ENCODE measurements at places on chromosomes 4 and X.
A peak's percentile ranks its signal among the peaks of the same experiment; 100 is the strongest.

DNA sequence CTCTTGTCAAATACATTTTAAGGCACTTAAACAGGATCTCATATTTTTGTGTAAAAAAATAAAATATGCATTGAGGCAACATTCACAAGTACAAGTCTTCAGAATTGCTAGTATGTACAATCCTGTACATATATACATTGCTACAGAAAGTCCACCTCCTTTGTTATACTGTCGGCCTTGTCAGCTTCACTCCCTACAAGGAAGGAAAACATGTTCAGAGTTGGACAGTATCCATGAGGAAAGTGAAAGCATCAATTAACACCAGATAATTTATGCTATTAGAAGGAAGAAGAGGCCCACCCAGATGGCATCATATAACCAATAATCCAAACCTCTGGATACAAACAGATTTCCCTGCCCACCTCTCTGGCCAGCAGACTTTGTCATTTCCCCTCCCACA, 42.0 kb downstream of the REELD1 start:
- DNase-seq, result no peak

DNA sequence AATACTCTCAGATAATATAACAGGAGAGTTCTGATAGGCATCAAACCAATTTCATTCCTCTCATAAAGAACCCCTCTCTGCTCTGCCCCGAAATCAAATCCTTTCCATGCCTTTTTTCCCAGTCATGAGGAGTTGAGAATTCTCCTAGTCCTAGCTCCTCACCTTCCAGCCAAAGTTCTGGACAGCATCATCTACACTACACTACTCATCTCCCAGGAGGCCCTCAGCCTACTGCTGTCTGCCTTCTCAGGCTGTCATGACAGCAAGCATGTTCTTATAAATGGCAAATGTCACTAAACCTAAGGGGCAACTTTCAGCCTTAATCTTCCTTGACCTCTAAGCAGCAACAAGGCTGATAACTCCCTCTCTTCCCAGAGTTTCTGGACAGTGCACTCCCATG, 26.6 kb downstream of the MAPK10 start:
- DNase-seq, result no peak

- DNase-seq, result no peak
These were observed 174.2 kb downstream of the BTC start for GRCh38 chr4:74619931-74620702.

DNA sequence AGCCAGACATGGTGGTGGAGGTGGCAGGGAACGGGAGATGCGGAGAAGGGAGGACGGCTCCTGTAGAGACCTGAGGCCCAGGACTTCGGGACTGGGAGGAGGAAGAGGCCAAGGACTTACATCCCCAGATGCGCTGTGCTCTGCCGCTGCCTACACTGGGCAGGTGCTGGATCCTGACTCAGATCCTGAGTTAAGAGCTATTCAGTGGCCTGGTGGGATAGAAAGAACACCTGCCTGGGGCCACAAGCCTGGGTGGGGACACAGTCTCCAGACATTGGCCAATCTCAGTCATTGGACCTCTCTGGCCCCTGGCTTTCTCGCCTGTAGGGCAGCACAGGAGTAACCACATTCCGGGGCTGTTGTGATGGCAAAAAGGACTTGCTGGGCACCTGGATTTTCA, 10.9 kb upstream of the MSX1 start:
- no peak for DNase-seq

DNA sequence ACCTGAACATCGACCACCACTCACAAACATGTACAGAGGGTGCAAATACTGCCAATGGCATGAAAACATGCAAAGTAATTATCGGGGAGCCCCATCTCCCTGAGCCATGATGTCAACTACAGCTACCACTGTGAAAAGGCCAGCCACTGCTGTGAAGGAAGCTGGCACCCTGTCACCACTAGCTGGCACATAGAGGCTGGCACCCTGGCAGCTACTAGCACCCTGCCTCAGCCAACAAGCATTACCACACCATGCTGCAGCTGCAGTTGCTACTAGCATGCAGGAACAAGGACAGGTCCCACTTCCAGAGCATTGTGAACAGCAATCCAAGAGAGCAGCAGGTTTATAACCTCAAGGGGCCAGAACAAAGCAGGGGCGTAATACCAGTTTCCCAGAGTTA, 81.4 kb downstream of the PRR32 start:
- DNase-seq, result no peak

GRCh38 chrX:19358521-19358920, 14.8 kb downstream of the PDHA1 start:
- DNase-seq, result no peak

DNA sequence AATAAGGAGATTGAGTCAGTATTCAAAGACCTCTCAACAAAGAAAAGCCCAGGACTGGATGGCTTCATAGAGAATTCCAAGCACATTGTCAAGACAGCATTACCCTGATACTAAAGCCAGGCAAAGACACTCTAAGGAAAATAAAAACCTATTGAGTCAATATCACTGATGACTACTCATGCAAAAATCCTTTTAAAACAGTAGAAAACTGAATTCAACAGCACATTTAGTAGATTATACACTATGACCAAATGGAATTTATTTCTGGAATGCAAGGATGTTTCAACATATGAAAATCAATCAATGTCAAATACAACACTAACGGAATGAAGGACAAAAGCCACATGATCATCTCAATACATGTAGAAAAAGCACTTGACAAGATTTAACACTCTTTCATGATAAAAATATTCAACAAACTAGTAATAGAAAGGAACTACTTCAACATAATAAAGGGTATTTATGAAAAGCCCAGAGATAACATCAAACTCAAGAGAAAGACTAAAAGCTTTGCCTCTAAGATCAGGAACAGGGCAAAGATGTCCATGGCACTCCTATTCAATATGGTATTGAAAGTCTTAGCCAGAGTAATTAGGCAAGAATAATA, 633.3 kb downstream of the ANKRD50 start:
- DNase-seq, result no peak

DNA sequence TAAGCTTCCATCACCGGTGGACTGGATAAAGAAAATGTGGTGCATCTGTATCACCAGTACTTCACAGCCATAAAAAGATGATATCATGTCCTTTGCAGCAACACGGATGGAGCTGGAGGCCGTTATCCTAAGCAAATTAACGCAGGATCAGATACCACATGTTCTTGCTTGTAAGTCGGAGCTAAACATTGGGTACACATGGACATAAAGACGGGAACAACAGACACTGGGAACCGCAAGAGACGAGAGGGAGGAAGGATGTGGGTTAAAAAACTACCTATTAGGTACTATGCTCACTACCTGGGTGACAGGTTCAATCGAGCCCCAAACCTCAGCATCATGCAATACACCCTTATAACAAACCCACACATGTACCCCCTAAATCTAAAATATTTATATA, 16.3 kb upstream of the IDS start:
- no peak for DNase-seq

DNA sequence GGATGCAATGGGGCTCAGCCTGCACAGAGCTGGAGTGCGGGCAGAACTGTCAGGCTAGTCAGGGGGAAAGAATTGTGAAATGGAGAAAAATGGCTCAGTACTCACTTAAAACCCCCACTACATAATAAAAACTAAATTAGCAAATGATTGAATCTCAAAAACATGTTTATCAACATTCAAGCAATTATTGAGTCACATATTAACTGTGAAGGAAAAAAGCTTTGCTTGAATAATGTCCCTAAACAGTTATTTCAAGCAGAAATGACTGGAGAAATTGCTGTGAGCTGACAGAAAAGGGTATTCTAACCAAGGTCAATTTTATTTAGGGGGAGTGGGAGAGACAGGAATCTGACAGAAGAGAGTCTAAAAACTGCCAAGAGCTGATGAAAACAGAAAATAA, 37.4 kb downstream of the GPC3 start:
- DNase-seq, result no peak

GRCh38 chr4:95551653-95552052, 2.9 kb upstream of the UNC5C start:
- DNase-seq, result no peak

DNA sequence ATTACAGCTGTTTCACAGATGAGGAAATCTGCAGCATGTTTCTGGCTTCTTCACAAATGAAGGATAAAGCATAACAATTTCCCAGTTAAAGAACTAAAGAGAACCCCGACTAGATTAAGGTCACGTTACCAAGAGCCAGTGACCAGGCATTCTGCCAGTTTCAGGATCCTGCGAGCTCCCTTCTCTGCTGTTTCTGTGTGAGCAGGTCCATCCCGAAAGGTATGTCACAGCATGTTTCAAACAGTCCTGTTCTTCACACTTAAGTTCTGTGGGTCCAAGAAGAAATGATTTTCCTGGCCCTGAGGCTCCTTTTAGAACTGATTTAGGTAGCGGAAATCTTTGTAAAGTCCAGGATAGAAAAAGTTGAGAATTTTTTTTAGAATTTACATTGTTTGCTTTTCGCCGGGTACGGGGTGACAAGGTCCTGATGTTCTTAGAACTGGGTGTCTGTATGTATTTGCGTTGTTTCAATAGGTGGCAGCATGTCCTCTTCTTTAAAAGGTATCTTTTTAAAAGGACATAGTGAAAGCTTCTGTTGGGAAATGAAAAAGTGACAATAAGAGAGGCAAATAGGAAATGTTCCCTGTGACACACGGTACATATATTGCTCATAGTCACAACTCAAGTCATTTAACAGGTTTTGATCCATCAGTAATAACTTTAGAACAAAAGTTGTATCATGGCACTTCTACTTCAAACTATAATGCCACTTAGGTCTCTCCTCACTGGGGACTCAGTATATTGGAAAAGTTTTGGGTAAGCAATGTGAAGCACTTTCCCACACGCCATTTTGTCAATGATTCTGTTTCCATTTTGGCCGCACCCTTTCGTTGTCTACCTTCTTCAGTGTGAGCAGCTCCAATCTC, 18.4 kb downstream of the IL21 start:
- no peak for DNase-seq

- DNase-seq, result no peak
These were observed 16.0 kb upstream of the MXD4 start for GRCh38 chr4:2277956-2278355.

DNA sequence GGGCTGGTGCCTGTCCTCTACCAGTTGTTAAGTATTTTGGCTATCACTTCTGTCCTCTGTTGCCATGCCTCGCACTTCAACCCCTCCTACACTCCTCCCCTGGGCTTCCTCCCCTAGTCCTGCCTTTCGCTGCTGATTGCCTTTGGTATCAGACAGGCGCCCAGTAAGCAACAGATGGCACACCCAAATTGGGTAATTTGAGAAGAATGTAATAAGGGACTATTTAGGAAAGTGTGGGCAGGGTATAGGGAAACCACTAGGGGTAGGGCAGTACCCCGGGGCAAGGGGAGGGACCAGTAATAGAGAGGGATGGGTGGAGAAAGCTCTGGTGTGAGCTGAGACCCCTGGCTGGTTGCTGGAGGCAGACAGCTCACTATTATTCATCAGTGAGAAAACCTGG, 172.7 kb upstream of the USP9X start:
- no peak for DNase-seq

GRCh38 chr4:85555206-85555605, 80.3 kb downstream of the ARHGAP24 start:
- no peak for DNase-seq

DNA sequence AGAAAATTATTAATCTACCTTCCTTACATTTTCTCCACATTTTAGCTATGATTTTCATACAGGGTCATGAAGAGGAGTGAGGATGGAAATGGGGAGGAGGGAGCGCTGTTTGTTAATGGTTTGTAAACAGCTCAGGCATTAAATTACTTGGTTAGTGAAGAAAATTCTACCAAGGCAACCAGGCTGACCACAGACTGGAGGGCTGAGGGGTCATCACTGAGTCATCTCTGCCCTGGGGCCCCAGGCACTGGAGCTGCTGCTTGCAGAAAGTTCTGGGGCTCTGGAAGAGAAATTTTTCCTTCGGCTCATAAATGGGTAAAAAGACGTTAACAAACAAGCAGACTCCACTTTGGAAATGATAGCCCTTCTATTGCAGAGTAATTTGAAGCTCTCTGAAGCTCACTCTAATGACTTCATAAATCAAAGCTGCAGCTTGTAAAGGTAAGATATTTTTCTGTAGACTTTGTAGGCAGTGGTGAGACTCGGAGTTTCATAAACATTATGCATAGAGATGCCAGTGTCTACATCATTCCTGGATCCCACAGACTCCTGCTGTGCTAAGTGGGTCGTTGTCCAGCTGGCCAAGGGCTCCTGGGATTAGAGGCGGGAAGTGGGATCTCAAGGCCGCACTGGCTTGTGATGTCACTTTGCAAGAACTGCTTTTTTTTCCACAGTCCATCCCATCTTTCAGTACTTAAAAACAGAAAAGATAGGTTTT, 159.6 kb downstream of the PTTG2 start:
- no peak for DNase-seq

GRCh38 chr4:140790765-140791164, 34.6 kb upstream of the TBC1D9 start:
- DNase-seq, result peak; percentile 38

DNA sequence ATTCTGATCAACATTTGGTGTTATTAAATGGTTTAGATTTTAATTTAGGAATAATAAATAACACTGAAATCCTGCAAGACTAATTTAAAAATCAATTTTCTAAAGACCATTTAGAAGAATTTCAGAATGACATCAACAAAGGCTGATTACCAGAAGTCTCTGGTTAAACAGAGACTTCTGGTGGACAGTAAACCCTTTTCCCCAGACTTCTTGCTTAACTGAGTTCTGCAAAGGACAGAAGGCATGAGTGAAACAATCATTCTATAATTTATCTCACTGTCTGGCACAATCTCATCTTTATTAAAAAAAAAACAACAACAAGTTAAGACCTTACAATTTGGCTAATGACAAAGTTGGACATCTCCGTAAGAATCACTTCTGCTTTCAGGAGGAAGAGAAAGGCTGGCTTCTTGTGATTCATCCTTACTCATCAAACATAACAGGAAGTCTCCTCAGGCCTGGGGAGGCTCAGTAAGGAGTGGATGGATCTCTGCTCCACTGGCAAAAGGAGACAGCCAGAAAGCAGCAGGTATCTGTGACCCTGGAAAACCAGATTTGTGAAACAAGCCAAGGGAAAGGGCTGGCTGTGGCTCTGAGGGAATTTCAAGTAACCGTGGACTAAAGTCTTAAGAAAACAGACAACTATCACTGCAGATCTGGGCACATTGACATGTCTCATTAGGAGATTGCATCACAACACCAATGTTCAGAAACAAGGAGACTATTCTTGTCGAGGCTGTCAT, 908 bp upstream of the TLR6 start:
- DNase-seq, result no peak

GRCh38 chr4:22099896-22100295, 151.3 kb upstream of the KCNIP4 start:
- no peak for DNase-seq

- no peak for DNase-seq
These were observed 102.0 kb upstream of the GATB start for GRCh38 chr4:151862766-151863165.

DNA sequence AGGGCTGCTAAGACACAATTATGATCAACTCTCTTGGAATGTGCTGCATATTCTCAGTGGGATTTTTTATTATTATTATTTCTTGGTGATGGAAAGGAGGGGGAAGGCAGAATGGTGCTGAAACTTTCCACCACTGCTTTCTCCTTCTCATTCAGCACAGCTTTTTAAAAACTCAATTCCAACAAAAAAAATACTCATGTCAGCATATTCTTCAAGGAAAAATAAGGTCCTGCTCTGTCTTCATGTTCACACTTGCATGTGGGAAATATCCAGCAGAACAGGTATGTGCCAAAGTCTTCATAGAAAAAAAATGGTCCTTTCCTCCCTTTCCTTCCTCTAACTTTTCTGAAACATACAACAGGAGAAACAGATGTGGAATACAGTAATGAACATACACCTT, 144.0 kb upstream of the ADAMTS3 start:
- no peak for DNase-seq

Data from GM12891 (cell line).